Activated T-helper 1 cell treated with anti-CD3 and anti-CD28 coated beads, Interleukin-12 subunit alpha, Interleukin-12 subunit beta, Interleukin-2, Interleukin-4 antibody, amounts not matched to agents 30 ng/mL and 10 ng/mL and 1 ng/mL, durations not matched to agents 14 hours and 24 hours and 36 hours (primary cell): ENCODE measurements at places on chromosomes 11 and 22. TPM values are rescaled to one million over a fixed set of nuclear protein-coding genes. Genes with fewer than 3 reads are reported as not detected.

GRCh38 chr11:111301004-111301841 lies 2.9 kb downstream of the POU2AF3 start:
- DNase-seq: no peak
- no peaks in the 10 kb centered on the region for H3K4me1 ChIP-seq
- peaks cover 62% of the 10 kb centered on the region for H3K27me3 ChIP-seq

GRCh38 chr11:31050061-31050765 lies 319.3 kb downstream of the DCDC1 start:
- no peaks in the 10 kb centered on the region for H3K27me3 ChIP-seq
- no peak overlapping the region for H3K27ac ChIP-seq
- no peak for DNase-seq
- no peaks in the 10 kb centered on the region for H3K4me1 ChIP-seq
- H3K4me3 ChIP-seq: no peak overlapping the region
- no peaks in the 10 kb centered on the region for H3K36me3 ChIP-seq

- no peak overlapping the region for H3K4me3 ChIP-seq
- H3K36me3 ChIP-seq: no peaks in the 10 kb centered on the region
- H3K4me1 ChIP-seq: no peaks in the 10 kb centered on the region
- no peak overlapping the region for H3K27ac ChIP-seq
- no peak for DNase-seq
- H3K27me3 ChIP-seq: no peaks in the 10 kb centered on the region
Observed at GRCh38 chr11:132347156-132348090, 977.0 kb downstream of the NTM start.

GRCh38 chr11:34604145-34604544 lies 16.7 kb upstream of the EHF start:
- DNase-seq: no peak
- no peaks in the 10 kb centered on the region for H3K36me3 ChIP-seq
- peaks cover 7% of the 10 kb centered on the region for H3K4me1 ChIP-seq
- H3K4me3 ChIP-seq: no peak overlapping the region
- H3K27me3 ChIP-seq: peaks cover 9% of the 10 kb centered on the region

DNA sequence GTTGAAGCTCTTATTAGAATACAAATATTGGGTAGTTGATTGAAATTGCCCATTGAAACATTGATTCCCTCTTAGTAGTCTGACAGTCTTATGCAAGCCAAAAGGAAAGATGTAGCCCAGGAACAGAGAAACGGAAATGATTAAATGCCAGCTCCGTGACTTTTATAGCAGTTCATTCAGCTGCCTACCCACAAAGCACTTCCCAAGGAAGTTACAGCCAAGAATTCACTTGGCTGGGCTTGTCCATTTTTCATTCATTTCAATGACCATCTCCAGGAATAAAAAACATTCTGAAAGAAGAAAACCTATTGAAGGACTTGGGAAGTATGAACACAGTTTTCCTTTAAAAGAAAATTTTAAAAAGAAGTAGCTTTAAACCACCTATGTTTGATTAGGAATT lies 62.0 kb downstream of the NCAM1 start:
- no peak for DNase-seq
- peaks cover 5% of the 10 kb centered on the region for H3K27me3 ChIP-seq
- H3K27ac ChIP-seq: no peak overlapping the region

GRCh38 chr11:11217929-11218628 lies 135.0 kb downstream of the CSNK2A3 start:
- no peak overlapping the region for H3K4me3 ChIP-seq
- DNase-seq: no peak
- H3K4me1 ChIP-seq: no peaks in the 10 kb centered on the region
- no peaks in the 10 kb centered on the region for H3K36me3 ChIP-seq
- H3K27me3 ChIP-seq: peaks cover 3% of the 10 kb centered on the region
- no peak overlapping the region for H3K27ac ChIP-seq

- H3K27me3 ChIP-seq: no peaks in the 10 kb centered on the region
- H3K4me3 ChIP-seq: peak overlapping the region; percentile 99
- peaks cover 69% of the 10 kb centered on the region for H3K4me1 ChIP-seq
- H3K27ac ChIP-seq: peak overlapping the region; percentile 100
- H3K36me3 ChIP-seq: no peaks in the 10 kb centered on the region
Observed at GRCh38 chr11:82901922-82902485, 468 bp downstream of the DDIAS start.

GRCh38 chr11:33897761-33898375 lies 6.0 kb upstream of the LMO2 start:
- no peak for DNase-seq
- no peaks in the 10 kb centered on the region for H3K36me3 ChIP-seq
- H3K27me3 ChIP-seq: peaks cover 45% of the 10 kb centered on the region
- H3K4me1 ChIP-seq: peaks cover 21% of the 10 kb centered on the region
- H3K27ac ChIP-seq: no peak overlapping the region

- peak overlapping the region; percentile 88 for H3K4me3 ChIP-seq
- peaks cover 14% of the 10 kb centered on the region for H3K27me3 ChIP-seq
- H3K27ac ChIP-seq: peak overlapping the region; percentile 94
- no peak for DNase-seq
Observed at GRCh38 chr11:32891657-32892354, 805 bp upstream of the QSER1 start.

DNA sequence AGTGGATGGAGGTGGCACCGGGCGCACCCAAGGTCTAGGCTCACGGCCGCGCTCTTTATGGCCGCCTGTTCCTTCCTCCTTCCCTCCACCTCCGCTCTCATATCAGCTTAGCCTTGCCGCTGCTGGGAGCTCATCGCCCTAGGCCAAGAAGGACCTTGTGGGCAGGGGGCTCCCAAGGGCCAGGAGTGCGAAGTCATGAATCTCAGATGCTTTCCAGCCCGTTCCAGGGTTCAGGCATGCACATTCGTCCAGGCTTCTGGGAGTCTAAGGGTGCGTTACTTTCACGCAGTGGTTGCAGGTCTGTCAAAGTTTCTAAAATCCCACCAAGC lies 4.1 kb upstream of the GALR3 start:
- H3K27ac ChIP-seq: no peak overlapping the region
- peak overlapping the region; percentile 60 for H3K4me3 ChIP-seq
- peaks cover 34% of the 10 kb centered on the region for H3K27me3 ChIP-seq
- H3K36me3 ChIP-seq: peaks cover 7% of the 10 kb centered on the region
- peaks cover 12% of the 10 kb centered on the region for H3K4me1 ChIP-seq
- DNase-seq: no peak

GRCh38 chr11:28268925-28269324 lies 160.7 kb downstream of the METTL15 start:
- peaks cover 12% of the 10 kb centered on the region for H3K36me3 ChIP-seq
- H3K4me1 ChIP-seq: no peaks in the 10 kb centered on the region

- no peaks in the 10 kb centered on the region for H3K36me3 ChIP-seq
- no peaks in the 10 kb centered on the region for H3K27me3 ChIP-seq
- no peak overlapping the region for H3K27ac ChIP-seq
- no peak overlapping the region for H3K4me3 ChIP-seq
- DNase-seq: no peak
Observed at GRCh38 chr11:23991165-23991539, 505.7 kb upstream of the LUZP2 start.

- no peak for DNase-seq
- H3K4me3 ChIP-seq: no peak overlapping the region
- no peaks in the 10 kb centered on the region for H3K36me3 ChIP-seq
- peaks cover 30% of the 10 kb centered on the region for H3K27me3 ChIP-seq
Observed at GRCh38 chr22:22893891-22894739, 6.5 kb downstream of the IGLL5 start.

DNA sequence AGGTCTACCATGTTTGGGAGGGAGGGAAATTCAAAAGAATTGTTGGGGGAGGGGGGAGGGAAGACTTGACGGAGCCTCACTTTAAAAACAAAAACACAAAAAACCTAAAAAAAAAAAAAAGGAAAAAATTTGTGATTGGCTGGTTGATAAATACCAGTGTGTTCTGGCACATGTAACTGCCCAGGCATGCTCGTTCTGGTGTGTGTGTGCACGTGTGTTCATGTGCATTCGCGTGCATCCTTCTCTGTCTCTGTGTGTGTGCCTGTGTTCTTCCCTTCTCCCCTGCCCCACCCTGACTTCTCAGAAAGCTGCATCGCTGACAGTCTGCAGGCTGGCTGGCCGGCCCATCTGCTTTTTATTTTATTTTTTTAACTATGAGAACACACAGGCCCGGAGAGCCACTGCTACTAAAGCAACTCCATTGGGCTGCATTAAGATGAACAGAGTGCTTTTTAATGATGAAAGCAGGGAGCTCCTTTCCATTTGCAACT lies 22.6 kb upstream of the ADSL start:
- H3K4me3 ChIP-seq: peak overlapping the region; percentile 73
- no peaks in the 10 kb centered on the region for H3K27me3 ChIP-seq

- H3K27me3 ChIP-seq: peaks cover 34% of the 10 kb centered on the region
- peaks cover 4% of the 10 kb centered on the region for H3K4me1 ChIP-seq
- peak within 1 kb of the TSS; percentile 34 for H3K27ac ChIP-seq
Observed at GRCh38 chr11:17014321-17014832, at the start of gene PLEKHA7. TSS of gene PLEKHA7 (minus strand) at chr11:17014414. CDS start at chr11:17014401, 13 bp downstream.

DNA sequence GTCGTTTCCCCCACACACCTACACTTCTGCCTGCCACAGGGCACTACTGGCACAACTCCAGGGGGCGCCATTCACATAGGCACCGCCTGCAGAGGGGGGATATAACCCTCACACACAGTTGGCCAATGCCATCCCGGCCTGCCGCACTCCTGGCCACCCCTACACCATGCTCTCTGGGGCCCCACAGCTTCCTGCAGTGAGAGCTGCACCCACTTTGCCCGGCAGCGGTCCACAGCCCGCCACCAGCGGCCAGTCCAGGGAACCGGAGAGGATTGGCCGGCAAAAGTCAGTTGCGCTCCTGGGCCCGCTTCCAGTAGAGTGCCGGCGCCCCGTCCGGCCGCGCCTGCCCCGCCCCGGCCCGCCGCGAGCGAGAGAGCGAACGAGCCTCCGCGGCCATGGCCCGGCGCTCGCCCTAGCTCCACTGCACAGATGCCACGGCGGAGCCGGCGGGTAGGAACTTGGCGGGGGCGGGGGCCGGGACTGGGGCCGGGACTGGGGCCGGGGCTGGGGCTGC lies 25.6 kb upstream of the SUSD2 start:
- peaks cover 67% of the 10 kb centered on the region for H3K4me1 ChIP-seq
- DNase-seq: peak; percentile 19
- H3K27me3 ChIP-seq: no peaks in the 10 kb centered on the region
- H3K36me3 ChIP-seq: peaks cover 8% of the 10 kb centered on the region
- H3K4me3 ChIP-seq: peak overlapping the region; percentile 60

DNA sequence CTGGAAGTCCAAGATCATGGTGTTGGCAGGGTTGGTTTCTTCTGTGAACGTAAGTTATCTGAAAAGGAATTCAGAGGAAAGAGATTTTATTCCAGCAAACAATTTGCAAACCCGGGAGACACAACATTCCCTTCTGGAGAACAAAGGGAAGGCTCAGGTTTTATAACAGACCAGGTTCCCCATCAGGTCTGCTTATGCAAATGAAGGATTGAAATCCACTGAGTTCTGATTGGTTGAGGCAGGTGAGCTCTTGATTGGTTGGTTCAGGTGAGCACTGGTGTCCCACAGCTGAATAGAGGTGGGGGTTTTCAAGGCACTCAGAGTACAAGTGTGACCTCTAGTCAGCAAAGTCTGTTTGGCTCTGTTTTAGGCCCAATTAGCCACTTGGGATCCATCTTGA lies 1306.8 kb downstream of the TBC1D22A start:
- no peak overlapping the region for H3K27ac ChIP-seq
- peaks cover 12% of the 10 kb centered on the region for H3K27me3 ChIP-seq
- H3K36me3 ChIP-seq: no peaks in the 10 kb centered on the region
- DNase-seq: no peak
- H3K4me3 ChIP-seq: no peak overlapping the region
- no peaks in the 10 kb centered on the region for H3K4me1 ChIP-seq

- peaks cover 14% of the 10 kb centered on the region for H3K27me3 ChIP-seq
- no peaks in the 10 kb centered on the region for H3K36me3 ChIP-seq
- H3K4me1 ChIP-seq: no peaks in the 10 kb centered on the region
- no peak for DNase-seq
- H3K27ac ChIP-seq: no peak overlapping the region
Observed at GRCh38 chr11:130549393-130549999, 101.1 kb downstream of the ADAMTS15 start.

DNA sequence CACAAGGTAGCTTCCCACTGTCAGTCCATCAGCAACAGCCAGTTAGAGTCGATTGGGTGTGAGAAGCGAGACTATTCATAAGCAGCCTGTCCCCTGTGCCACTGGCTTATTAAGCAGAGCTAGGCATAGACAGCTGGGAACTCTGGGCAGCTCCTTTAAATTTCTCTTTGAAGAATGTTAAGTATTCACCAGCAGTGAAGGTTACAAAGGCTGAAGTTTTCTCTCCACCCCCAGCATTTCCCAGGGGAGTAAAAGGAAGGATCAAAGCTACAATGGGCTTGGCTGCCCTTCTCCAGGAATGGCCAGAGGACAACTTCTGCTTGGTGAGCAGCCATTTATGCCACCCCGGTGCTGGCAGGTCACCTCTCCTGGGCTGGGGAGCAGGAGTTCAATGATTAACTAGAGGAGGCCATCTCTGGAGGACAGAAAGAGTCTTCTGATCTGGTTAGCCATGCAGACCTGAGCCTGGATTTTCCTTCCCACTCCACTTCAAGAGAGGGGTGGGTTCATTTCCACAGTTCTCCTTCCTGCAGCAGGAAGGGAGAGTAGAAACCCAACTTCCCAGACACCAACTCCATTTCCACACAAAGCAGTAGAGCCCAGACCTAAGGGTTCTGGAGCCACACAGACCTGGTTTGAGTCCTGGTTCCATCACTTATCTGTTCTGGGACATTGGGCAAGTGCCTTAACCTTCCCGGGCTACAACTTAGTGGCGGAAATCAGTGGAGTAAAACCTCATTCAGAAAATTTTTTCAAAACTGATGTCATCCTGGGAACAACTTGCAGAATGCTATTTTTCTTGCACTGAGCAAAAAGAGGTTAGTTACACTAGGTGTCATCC lies 22.6 kb downstream of the POU2AF3 start:
- no peaks in the 10 kb centered on the region for H3K4me1 ChIP-seq
- no peak overlapping the region for H3K27ac ChIP-seq
- no peak for DNase-seq
- H3K4me3 ChIP-seq: no peak overlapping the region

- H3K4me3 ChIP-seq: peak overlapping the region; percentile 28
- H3K27ac ChIP-seq: no peak overlapping the region
- no peaks in the 10 kb centered on the region for H3K36me3 ChIP-seq
- peaks cover 8% of the 10 kb centered on the region for H3K4me1 ChIP-seq
- DNase-seq: peak; percentile 61
- no peaks in the 10 kb centered on the region for H3K27me3 ChIP-seq
Observed at GRCh38 chr11:61777234-61778090, 14.9 kb downstream of the TMEM258 start.

- no peaks in the 10 kb centered on the region for H3K27me3 ChIP-seq
- no peak overlapping the region for H3K27ac ChIP-seq
- no peak for DNase-seq
Observed at GRCh38 chr11:66176650-66177049, 91.8 kb upstream of the RAB1B start.

The GANAB gene
- total RNA-seq: 238 and 255 TPM in 2 replicates

The THRSP gene
- not detected in 2 replicates for total RNA-seq

The SLC22A9 gene
- not detected in 2 replicates for total RNA-seq

The KCNJ4 gene
- total RNA-seq: not detected in 2 replicates

The MS4A12 gene
- total RNA-seq: not detected in 2 replicates

The CASP1 gene
- total RNA-seq: 21.1 and 21.4 TPM in 2 replicates

The PKNOX2 gene
- total RNA-seq: not detected in 2 replicates

The SAA4 gene
- total RNA-seq: not detected in 2 replicates

The POU2AF2 gene
- not detected in 2 replicates for total RNA-seq
